NCI-H146 (cell line): ENCODE measurements at places on chromosomes 6 and 20.

DNA sequence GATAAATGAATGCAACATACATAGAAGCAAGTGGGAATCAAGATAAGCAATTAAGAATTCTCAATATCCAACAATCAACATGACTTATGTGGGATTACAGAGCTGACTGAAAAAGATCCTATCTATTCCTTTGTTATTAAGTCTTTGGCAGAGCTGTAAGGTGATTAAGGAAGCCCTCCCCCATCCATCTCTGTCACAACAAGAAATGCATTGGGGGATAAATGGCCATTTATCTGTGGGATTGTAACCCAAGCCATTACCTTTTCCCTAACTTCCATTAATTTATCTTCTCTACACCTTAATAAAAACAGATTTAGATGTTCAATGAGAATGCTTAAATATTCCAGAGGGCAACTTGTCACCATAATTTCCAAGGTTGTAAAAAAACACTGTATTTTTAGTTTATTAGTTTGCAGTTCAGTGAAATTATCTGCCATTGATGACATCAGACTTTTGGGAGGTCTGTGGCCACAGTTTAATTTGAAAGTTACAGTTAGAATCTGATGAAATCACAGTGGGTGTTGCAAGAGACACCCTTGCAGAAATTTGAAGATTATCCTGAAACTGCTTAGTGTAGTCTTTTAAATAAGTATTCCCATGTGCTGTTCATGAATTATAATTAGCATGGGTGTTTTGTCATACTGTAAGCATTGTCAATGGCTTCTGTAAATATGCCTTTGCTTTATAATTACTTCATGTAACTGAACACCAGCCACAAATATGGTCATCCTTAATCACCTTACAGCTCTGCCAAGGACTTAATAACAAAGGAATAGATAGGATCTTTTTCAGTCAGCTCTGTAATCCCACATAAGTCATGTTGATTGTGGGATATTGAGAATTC lies 49.4 kb upstream of the FYN start:
- peak; percentile 87 for DNase-seq

DNA sequence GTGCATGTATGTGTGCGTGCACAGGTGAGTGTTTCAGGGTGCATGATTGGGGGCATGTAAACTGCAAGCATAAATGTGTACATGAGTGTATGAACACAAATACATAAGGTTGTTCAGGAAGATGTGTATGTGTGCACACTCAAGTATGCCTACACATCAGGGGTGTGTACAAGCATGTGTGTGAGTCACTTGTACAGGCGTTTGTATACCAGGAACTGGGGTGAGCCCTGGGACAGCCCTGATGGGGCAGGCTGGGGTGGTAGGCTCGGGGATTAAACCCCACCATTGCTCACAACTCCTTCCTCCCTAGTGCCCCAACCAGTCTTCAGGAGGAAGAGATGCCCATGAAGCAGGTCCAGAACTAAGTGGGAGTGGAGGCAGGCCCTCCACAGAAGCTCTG lies 4.3 kb downstream of the CRIP3 start:
- no peak for DNase-seq

GRCh38 chr20:40643891-40644290 lies 45.1 kb downstream of the MAFB start:
- no peak for DNase-seq

- DNase-seq, result peak; percentile 85
These were observed 4.0 kb upstream of the SPATS1 start for GRCh38 chr6:44338228-44339122.

GRCh38 chr20:2131366-2131765 lies 29.7 kb downstream of the STK35 start:
- DNase-seq, result no peak

GRCh38 chr6:94163877-94164276 lies 744.5 kb upstream of the EPHA7 start:
- no peak for DNase-seq

DNA sequence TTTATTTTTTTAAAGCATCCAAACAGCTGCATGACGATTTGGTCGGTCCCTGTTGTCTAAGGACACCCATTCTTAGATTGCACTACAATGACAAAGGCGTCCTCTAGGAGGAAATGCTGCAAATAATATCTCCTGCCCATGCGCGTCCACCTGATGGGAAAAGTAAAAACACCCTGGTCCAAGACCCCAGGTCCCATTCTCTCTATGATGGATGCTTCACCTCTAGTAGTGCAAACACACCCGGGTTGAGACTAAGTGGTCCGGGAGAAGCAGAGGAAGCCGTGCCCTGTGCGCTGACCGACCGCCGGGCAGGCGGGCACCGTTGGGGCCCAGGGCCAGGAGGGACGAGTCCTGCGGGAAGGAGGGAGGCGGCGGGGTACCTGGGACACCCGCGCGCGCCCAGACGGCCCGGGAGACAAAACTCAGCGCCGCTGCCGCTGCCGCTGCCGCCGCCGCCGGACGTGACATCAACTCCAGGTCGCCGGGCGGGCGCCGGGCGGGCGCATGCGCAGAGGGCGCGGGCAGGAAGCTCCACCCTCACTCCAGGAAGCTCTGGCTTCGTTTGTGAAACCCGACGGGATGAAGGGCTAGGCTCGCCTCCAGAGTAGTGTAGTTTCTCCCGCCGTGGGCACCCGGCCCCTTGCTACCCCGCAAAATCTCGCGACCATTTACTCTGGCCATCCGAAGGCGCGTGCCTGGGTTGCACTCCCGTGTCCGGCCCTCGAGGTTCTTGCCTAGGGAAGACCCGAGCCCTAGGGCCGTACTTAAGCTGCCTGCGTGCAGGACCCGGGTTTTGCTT lies at the start of gene TBC1D7:
TBC1D7 (minus strand) TSS at position 462 of the 799 bp plus-strand sequence. CDS start 1,639 bp downstream, outside the sequence.
- DNase-seq, result peak; percentile 92

DNA sequence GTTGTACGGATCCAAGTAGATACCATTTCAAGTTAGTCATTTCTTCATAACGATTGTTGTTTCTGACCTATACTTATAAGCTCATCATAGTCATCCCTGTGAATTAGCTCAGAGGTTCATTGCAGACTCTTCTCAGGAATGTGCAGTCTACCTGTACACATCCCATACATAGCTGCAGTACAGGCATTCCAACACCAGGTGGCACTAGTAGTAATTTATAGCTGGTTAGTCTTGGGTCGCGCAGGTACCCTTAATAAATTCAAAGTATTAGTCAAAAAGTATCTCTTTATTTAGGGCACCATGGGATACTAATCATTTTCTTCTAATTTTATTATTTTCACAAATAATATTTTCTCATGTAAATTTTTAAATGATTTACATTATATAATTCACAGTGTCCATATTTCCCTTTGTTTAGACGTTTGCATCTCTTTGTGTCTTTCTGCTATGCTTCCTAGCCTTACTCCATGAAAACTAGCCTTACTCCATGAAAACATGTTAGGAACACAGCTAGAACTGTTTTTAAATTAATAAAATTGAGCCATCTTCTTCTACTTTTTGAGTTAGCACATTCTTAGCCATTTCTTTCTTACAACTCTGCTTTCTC lies 128.6 kb upstream of the FAM83B start:
- peak; percentile 55 for DNase-seq

- DNase-seq, result peak; percentile 46
These were observed 205.9 kb downstream of the ZMYND8 start for GRCh38 chr20:47150403-47151152.

DNA sequence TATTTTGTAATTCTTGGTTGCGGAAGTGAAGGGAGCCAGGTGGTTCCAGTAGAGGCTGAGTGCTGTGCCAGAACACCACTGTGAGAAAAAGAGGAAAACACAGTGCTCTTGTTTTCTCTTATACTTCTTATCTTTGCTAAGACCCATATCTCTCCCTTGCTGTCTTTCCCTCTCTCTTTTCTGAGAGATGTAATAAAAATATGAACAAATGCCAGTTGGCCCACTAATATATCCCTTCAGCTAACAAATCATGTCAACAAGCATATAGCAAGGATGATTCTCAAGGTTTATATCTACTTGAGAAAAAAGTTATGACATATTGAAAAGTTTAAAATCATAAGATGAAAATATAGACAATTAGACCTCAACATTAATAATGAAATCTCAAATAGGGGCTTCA lies 758.3 kb downstream of the HDGFL1 start:
- no peak for DNase-seq

- DNase-seq, result no peak
These were observed 53.6 kb upstream of the TTPAL start for GRCh38 chr20:44422083-44422482.

DNA sequence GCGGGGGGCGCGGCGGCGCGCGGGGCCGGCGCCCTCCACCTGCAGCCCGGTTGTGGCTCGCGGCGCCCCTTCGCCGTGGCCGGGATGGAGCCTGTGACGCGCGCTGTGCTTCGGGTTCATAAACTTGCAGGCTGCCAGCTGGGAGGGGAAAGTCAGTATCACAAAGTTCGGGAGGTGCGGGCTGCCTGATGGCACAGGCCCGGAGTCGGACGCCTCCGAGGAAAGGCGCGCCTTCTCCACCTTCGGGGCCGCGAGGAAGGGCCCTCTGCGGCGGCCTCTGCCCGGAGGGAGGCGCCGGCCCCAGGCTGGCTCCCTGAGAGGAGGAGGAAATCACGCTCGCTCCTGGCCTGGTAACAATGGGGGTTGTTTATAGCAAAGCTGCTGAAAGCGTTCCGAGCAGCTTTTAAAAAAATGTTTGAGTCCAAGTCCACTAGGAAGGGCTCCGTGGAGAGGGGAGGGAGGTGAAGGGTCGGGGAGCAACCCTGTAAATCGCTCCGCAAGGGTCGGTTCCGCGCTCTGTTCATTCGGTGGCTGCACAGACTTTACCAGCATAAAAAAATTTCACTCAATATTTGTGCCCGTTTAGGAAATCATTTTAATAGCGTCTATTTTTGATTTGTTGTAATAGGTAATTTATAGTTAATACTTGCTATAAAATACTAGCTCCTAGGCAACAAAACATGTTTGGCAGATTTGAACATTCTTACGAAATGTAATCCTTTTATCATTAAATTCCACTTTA lies 1.0 kb downstream of the AFDN start:
- DNase-seq, result peak; percentile 81

- peak; percentile 95 for DNase-seq
These were observed 112.0 kb downstream of the HFE start for GRCh38 chr6:26199057-26199772.

GRCh38 chr6:19713411-19713810 lies 123.8 kb upstream of the ID4 start:
- DNase-seq, result no peak

GRCh38 chr20:62856931-62857619 lies 4.5 kb downstream of the TCFL5 start:
- DNase-seq, result no peak

DNA sequence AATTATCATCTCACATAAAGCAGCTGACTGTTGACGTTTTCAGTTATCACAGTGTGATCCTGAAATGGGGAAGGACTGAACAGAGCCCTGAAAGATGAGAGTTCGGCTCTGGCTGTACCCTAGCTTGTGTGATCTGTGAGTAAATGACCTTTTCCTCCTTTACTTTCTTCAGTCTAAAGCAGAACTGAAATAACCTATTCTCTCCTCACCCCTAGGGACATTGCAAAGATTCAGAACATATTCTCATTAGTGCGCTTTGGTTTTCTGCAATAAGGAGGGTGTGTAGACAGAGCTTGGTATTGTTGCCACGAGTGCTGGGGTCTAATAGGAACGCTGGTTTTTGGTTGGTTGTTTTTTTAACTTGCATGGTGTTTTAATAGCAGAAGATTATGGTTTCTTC lies 16.7 kb downstream of the FARS2 start:
- no peak for DNase-seq

GRCh38 chr6:98384801-98385200 lies 449.6 kb upstream of the POU3F2 start:
- peak; percentile 32 for DNase-seq

- DNase-seq, result peak; percentile 90
These were observed 329.0 kb downstream of the ESR1 start for GRCh38 chr6:152136449-152136825.
